Stimulated activated CD4-positive, alpha-beta T cell treated with anti-CD3 and anti-CD28 coated beads, Interleukin-15, amount 100 ng/mL, for 48 hours (primary cell): ENCODE measurements at places on chromosomes 3 and 15.

DNA sequence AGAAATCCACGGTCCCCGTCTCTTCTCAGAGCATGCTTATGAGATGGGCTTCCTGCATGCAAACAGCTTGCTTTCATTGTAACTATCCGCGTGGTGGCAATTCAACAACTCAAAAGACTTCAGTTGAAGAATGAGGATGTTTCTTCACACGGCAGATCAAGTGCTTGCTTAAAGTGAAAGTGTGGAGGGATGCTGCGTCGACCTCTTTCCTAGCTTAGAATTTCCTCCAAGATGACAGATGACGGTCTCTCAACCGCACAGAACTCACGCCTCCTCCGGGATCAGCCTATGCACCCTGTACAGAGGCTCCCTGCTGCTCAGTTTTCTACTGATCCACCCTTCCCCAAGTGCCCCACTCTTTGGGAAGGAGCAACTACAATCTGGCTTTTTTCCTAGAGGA, 47.8 kb downstream of the PCSK6 start:
- no peak for DNase-seq

DNA sequence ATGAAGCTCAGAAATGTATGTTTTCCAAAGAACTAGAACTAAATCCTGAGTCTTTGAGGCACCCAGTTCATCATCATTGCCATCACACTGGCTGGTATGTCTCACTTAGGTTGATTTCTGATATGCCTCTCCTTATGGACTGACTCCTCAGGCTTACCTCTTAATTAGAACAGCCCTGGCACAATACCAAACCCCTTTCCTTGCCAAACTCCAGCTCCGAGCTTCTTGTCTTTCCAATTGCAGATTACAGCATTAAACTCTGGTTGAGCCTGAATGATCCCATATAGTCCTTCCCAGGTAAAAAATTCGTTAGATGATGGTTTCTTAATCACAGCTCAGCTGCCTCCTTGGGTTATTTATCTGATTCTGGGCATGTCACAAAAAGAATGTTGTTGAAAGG, 66.3 kb downstream of the RTP4 start:
- no peak for DNase-seq

DNA sequence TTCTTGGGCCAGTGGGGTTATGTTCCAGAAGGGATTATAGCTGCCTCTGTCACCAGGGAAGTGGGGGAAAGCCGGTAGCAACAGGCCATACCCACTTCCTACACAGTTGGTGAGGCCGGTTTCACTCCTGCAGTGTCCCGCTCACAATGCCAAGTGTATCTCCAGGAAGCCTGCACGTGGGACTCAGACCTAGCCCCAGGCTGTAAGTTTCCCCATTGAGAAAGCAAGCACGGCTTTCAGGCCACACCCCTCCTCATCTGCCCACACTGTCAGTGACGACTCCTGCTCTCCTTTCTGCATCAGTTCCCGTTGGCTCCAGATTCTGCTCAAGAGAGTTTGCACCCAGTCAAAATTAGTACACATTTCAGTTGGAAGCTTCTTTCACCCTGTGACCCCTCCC, 51.6 kb upstream of the CPOX start:
- DNase-seq: no peak

- no peak for DNase-seq
Observed at GRCh38 chr3:45984331-45985312, 11.0 kb downstream of the FYCO1 start.

GRCh38 chr3:105322570-105323273, 44.0 kb upstream of the ALCAM start:
- no peak for DNase-seq

DNA sequence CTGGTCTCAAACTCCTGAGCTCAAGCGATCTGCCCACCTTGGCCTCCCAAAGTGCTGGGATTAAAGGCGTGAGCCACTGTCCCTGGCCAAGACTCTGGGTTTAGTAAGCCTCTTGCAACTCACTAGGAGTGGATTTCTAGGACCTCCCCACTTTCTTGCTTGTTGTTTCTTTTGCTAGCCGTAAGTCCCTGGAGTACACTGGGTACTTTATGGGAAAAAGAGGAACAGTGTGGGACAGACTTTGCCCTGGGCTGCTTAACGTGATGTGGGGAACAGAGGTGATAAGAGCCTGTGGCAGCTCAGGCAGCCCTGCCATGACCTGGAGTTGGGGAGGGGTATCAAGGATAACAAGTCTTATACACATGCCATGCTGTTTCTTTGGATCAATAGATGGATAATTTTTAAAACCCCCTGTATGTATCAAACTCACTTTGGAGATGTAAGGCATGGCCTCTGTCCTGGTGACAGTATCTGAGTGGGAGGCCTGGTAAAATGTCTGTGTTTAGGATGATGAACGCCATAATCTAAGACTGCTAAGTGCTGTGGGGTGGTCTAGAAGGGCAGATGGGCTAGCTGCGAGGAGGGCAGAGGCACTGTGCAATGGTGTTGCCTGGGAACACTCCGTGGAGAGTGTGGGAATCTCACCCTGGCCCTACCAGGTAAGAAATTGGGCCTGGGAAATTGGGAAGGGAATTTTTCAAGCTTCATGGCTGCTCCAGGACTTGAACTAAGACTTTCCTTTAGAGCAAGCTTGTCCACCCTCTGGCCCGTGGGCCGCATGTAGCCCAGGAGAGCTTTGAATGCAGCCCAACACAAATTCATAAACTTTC, 54.8 kb downstream of the SMAD3 start:
- DNase-seq: no peak

- DNase-seq: no peak
Observed at GRCh38 chr3:66322436-66322835, 101.6 kb downstream of the SLC25A26 start.

- no peak for DNase-seq
Observed at GRCh38 chr15:75230551-75231371, 27.4 kb upstream of the GOLGA6C start.

- DNase-seq: no peak
Observed at GRCh38 chr3:197309528-197310361, 11.3 kb upstream of the DLG1 start.

GRCh38 chr3:102299125-102299877, 135.5 kb upstream of the ZPLD1 start:
- no peak for DNase-seq

DNA sequence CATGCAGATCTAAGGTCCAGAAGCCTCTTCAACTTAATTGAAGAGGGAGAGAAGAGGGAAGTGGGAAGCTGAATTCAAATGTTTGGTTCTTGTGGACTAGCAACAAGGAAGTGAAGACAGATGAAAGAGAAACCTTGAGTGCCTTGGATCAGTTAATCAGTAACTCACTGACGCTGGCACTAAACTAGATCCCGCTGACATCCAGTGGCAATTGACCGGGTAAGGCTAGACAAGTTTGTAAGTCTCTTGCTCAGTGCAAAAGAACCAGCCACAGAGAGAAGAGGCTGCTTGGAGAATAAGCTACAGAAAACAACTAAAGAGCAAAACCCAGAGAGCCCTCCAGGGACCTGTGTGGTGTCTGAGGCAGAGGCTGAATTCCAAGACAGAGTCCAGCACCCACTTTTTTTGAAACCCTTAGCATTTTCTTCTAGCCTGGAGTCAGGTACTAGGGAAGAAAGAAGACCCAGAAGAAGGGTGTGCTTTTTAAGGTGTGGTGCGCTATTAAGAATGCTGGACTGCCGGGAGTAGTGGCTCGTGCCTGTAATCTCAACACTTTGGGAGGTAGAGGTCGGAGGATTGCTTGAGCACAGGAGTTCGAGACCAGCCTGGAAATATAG, 6.9 kb downstream of the PLCH1 start:
- DNase-seq: no peak
